ENCODE measurements at places on chromosomes 3 and 15.

DNA sequence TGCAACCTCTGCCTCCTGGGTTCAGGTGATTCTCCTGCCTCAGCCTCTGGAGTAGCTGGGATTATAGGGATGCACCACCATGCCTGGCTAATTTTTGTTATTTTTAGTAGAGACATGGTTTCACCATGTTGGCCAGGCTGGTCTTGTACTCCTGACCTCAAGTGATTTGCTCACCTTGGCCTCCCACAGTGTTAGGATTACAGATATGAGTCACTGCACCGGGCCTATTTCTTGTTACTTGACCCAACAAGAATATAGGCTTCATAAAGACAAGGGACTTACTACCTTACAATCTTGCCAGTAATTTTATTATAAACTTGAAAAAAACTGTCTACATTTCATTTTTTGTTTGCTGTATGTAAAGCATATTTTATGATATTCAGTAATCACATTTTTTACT, 21.4 kb upstream of the ZBTB47 start:
- DNase-seq = no peak

GRCh38 chr3:14347110-14347509, 55.3 kb upstream of the SLC6A6 start:
- DNase-seq = no peak

- DNase-seq = no peak
These were observed 9.7 kb upstream of the DAG1 start for GRCh38 chr3:49460188-49460890.

DNA sequence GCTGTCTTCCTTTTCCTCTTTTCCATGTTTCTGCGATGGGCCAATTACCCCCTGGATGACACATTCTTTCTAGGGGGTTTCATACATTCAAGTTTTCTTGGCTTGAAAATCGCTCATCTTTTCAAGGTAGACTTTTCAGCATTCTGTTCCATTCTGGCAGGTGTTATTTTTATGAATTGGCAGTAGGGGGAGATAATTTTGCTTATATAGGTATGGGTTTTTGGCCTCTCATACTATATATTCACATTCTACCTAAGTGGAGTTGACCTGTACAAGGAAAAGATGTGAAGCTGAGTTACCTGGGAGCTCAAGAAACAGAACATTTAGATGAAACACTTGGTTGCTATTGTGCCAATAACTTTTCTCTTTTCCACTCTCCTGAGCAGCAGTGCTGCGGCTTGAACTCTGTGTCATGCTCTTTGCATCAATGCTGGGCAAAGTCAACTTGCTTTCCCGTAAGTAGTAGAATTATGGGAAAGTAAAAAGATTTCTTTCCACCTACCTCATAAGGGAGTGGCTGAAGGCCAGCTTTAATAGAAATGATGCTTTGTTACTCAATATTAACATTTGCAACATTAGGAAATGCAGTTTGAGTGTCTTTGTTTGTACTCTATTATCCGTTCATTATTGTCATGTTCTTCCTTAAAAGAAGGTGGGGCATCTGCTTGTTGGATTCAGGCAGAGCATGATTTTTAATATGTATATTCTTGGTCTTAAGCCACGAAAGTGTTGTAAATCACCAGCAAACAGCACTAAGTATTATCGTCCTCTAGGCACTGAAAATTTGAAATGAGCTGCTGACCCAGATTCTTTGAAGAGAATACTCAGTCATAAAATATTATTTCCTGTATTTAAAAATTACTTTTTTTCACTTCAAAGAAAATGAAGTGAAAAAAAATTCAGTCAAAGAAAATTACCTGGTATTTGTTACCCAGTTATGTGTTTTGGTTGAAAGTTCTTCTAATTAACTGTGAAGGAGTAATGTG, 27.7 kb upstream of the MFSD1 start:
- no peak for DNase-seq

- DNase-seq = no peak
These were observed 60.9 kb upstream of the PYGO1 start for GRCh38 chr15:55649058-55649423.

DNA sequence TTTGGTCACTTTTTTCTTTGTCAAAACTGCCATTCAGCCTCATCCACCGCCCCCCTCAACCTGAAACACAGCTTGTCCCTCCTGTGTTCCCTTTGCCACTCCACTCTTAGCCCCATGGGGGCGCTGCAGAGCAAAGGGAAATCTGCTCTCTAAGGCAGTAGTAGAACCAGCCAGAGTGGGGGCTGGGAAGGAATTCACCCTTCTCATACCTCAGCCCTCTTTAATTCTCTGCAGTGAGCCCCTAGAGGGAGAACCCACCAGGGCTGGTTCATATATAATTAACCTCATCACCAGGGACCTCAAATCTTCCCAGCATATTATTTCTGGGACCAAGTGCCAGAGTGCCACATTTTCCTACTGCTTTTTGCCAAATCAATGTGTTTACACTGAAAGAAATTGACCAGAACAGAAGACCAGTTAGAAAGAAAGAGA, 2.8 kb upstream of the BCL6 start:
- peak; percentile 90 for DNase-seq

DNA sequence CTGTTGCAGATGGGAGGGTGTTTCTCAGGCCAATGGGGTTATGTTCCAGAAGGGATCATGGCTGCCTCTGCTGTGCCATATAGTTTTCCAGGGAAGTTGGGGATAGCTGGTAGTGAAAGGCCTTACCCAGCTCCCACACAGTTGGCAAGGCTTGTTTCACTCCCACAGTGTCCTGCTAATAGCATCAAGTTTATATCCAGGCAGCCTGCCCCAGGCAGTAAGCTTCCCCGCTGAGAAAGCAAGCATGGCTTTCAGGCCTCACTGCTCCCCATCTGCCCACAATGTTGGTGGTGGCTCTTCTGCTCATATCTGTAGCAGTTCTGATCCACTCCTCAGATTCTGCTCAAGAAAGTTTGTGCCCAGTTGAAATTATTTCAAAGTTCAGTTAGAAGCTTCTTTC, 50.9 kb upstream of the DCBLD2 start:
- no peak for DNase-seq

- no peak for DNase-seq
These were observed 11.9 kb upstream of the LDHAL6B start for GRCh38 chr15:59194639-59195325.

DNA sequence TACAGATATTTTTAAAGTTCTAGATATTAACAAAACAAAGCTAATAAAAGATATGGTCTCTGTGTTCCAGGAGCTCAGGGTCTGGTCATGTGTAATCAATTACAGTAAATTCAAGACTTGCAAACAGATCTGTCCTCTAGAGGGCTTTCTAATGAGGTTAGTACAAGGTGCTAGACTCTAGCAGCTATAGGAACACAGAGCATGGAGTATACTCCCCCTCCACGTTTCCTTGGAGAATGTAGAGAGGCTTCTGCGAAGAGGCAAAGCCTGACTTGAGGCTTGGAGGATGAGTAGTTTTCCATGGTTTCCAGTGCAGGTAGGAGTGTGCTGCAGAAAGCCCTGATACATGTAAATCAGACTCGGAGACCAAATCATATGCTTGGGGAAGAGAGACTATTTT, 32.7 kb upstream of the DLG1 start:
- no peak for DNase-seq

DNA sequence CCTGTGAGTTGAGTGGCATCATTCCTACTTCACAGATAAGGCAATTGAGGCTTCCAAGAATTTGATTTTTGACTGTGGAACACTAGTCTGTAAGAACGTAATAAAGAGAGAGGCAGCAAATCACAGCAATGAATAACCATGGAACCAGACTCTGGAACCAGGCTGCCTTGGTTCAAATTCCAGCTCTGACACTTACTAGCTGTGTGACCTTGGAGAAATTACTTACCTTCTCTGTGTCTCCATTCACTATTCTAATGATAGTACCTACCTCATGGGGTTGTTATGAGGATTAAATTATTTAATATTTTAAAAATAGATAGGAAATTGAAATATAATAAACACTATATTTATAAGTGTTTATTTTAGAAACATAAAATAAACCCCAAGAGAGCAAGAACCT, 12.6 kb upstream of the IGDCC3 start:
- DNase-seq = no peak

- DNase-seq = no peak
These were observed 25.2 kb downstream of the CORO2B start for GRCh38 chr15:68603951-68604350.

DNA sequence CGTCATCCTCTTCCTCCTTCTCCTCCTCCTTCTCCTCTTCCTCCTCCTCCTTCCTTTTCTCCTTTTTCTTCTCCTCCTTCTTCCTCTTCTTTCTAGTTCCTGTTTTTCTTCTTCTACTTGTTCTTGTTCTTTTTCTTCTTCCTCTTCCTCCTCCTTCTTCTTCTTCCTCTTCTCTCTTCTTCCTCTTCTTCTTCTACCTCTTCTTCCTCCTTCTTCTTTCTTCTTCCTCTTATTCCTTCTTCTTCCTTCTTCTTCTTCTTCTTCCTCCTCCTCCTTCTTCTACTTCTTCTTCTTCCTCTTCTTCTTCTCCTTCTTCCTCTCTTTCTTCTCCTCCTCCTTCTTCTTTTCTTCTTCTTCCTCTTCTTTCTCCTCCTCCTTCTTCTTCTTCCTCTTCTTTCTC, 310.2 kb upstream of the LMCD1 start:
- DNase-seq = no peak

DNA sequence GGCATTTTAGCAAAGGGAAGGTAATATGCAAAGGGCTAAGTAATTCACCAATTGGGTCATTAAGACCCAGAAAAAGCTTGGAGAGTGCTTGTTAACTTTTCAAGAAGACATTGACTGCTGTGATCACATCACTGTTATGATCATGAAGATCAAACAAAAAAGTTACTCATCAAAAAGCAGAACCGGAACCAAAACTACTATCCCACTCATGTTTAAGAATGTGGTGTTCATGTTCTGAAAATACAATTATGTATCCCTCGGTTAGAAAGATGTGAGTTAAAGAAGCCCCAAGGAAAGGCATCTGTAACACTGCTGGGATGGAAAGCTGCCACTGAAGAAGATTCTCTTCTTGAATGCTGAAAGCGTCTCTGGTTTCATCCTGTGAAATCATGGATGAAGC, 32.6 kb downstream of the BBX start:
- DNase-seq = no peak

DNA sequence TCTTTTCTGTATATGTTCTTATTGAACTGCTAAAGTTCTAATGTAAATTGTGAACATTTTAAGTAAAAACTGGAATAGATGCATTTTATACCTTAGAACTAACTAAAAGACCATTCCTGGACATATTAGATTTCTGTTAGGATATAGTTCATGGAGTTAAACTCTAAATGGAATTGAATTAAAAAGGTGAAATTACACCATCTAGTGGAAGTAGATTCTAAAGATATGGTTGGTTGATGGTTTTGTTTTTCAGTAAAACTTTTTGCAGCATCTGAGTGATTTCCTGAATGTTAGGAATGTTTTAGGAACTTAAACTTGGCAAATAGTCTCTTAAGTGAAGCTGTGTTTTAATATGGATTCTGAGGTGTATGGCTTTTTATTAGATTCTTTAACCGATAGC, 96.8 kb downstream of the SLMAP start:
- peak; percentile 19 for DNase-seq

- DNase-seq = no peak
These were observed 72.2 kb upstream of the EPHB3 start for GRCh38 chr3:184489268-184489841.

GRCh38 chr15:74565381-74566085, 24.5 kb downstream of the ARID3B start:
- no peak for DNase-seq

GRCh38 chr3:152413240-152413639, 144.5 kb downstream of the MBNL1 start:
- DNase-seq = no peak

DNA sequence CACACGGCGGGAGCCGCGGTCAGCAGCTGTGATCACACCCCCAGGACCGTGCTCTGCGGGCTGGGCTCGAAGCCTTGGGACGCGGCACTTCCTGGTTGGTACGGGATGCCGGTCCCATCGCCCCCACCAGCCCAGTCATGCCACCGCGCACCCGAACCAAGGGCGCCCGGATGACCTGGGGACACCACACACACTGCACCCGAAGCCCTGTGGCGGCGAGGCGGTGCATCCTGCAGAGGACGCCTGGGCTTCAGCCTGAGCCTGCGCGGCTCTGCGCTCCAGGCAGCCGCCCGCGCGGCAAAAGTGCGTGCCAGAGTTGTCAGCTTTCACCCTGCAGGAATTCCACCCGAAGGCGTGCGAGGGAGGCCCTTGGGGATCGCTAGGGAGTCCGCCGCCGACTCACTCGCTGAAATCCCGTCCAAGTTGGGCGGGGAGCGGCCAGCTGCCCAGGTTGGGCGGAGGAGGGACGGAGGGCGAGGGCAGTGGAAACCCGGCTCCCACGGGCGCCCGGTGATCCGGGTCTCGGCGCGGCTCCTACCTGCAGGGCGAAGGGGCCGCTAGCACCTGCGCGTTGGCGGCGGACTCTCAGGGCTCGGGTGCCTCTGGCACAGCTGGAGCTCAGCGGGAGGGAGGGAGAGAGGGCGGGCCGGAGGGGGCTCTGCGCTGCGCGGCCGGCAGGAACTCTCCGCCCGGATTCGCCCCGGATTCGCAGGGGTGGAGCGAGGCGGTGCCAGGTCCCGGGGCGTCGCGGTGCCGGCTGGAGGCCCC, at the start of gene PLD1:
Gene PLD1 (minus strand): TSS at position 623 of the 768 bp plus-strand sequence. CDS start 72,432 bp downstream, outside the sequence.
- peak; percentile 67 for DNase-seq

DNA sequence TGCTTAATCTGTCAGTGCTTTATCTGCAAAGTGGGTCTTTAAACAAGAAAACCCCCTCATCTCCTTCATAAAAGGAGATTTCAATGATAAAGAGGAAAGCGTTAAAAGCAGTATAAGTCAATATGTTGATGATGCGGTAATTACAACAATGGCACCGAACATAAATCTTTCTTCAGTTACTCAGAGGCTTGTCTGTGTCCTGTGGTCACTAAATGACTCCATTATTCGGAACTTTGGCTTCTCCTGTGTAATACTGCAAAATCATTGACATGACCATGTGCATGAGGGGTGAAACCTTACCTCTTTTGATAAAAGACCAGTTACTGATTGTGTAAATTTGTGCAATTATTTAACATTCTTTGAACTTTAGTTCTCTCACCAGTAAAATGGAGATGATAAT, 4.8 kb upstream of the USP3 start:
- no peak for DNase-seq
